ENCODE measurements at places on chromosomes 5 and 9. TPM values are rescaled to one million over a fixed set of nuclear protein-coding genes. Genes with fewer than 3 reads are reported as not detected.

DNA sequence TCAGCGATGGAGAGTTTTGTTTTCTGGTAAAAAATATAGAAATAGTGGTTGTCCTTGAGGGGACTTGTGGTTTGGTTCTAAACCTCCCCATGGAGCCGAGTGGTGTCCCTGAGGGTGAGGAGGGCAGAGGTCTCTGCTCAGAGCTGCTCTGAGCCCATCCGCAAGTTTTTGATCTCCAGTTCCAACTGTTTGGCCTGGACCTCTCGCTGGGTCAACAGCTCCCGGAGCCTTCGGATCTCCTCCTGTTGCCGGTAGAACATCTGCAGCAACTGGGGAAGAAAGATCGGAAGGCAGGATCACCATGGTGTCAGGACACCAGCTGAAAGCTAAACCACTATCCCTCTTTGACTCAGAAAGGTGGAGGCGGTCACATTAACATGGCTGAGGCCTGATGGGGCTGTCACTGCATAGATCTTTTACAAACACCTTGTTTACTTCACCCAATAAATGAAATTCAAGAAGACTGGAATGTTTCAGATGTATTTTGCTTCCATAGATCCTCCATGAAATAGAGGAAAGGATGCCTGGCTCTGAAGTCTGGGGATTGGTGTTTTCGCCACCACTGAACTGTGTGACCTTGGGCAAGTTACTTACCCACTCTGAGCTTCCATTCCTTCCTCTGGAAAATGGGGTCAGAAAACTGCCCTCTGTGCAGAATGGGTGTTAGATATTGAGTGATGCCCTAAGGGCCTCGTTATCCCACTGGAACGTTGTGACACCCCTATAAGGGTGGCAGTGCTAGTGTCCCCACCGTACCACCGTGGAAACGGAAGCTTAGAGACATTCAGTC lies 5.8 kb upstream of the TRIM14 start:
- DNase-seq = no peak

DNA sequence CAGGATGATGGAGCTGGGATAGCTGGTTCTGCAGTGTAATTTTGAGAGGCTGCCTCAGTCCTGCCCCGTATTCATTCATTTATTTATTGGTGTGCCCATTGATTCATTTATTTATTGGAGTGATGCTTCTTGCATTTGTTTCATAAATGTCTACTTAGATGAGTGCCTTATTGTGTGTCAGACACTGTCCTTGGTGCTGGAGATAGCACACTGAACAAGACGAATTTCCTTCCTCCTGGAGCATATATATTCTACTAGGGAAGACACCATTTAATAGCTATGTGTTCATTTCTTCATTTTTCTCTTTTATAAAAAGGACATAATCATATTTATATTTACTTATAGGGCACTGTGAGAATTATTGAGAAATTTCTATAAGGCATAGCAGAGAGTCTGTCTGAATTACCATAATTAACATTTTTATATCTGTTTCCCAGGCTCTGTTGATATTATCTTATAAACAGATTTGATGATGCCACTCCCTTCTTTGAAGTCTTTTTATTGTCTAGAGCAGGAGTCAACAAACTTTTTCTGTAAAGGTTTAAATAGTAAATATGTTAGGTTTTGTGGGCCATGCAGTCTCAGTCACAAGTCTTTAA lies 433.9 kb upstream of the ZNF608 start:
- DNase-seq = no peak

GRCh38 chr5:168073311-168073710 lies 218.1 kb upstream of the WWC1 start:
- no peak for DNase-seq

- DNase-seq = no peak
These were observed 8.8 kb upstream of the CEP72 start for GRCh38 chr5:603081-603998.

- DNase-seq = no peak
These were observed 127.1 kb downstream of the BNC2 start for GRCh38 chr9:16743375-16743774.

Gene CYLC2
- total RNA-seq = not detected

Gene SLC45A2
- 0.06 TPM for total RNA-seq

GRCh38 chr9:79428422-79428821 lies 143.3 kb upstream of the TLE4 start:
- no peak for DNase-seq

Gene OR13J1
- total RNA-seq = not detected

Gene BTNL8
- total RNA-seq = 0.22 TPM

Gene ZDHHC11B
- 0.25 TPM for total RNA-seq

GRCh38 chr9:134461426-134461982 lies 135.2 kb downstream of the RXRA start:
- DNase-seq = no peak

DNA sequence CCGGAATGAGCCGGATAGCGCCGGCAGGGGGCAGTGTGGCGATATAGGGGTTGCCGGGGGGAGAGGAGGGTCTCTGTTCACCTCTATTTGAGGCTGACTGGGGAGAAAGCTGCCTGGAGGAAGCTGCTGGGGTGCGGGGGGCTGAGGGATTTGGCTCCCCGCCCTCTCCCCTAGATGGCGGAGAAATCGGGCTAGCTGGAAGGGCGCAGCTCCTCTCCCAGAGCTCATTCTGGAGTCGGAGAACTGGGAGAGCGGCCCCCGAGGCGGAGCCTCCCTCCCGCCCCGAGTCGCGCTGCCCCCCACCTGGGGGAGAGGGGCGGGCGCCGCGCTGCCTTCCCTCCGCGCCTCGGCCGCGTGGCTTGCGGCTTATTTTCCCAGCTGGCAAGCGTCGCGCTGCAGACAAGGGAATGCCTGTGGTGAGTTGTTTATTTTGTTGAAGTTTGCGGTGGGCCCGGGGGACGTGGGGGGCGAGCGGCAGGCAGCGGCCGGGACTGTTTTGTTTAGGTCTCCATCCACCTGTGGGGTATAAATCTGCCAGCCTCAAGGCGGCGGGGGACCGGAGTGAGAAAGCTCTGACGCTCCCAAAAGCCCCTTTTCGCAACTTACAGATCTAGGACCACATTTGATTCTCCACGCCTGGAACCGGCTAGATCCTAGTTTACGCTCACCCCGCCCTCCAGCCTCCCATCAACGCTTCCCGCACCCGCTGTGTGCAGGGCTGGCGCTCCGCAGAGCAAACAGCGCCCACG lies 4.1 kb upstream of the RGMB start:
- peak; percentile 91 for DNase-seq

DNA sequence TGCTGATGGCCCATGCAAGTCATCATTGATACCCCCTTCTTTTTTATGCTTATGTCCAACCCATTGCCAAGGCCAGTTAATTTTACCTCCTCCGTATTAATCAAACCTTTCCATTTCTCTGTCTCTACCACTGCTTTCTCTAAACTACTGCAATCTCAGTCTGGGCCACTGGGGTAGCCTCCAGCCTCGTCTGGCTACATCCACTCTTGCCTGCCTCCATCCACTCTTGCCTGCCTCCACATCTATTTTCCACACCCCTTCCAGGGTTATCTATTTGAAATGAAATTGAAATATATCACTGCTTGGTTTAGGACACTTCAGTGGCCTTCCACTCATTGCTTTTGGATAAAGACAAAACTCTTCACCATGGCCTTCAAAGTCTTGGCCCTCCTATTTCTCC lies 425.3 kb upstream of the CLINT1 start:
- no peak for DNase-seq

GRCh38 chr9:34982361-34982760 lies 7.2 kb upstream of the DNAJB5 start:
- DNase-seq = no peak

DNA sequence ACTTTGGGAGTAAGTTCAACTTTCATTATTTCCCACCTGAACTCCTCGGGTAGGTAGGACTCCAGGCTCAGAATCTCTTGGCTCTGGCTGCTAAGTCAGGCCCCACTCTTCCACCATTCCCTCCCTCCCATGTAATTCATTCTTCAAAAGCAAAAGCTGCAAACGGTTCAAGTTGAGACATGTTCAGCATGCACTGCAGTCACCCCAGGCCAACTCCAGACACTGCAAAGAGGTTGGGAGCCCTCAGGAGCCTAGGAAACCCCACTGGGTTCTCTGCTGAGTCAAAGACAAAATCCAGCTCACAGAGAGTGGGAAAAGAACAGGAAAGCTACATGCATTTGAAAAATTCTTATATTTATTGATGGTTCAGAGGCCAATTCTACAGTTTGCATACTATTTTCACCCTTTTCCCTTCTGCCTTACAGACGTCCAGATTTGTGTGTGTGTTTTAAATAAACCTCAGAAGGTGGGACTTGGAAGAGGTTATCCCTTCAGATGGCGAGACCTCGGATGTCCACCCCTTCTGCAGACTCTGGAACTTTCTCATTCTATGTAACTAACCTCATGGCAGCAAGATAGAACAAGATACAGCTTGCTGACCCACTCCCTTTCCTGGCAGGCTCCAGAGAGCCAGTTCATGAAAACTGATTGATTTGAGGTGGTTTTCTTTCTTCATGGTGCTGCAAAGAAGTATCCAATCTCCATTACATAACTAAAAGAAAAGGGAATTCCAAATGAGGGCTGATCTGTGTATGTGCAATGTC lies 65.7 kb upstream of the EQTN start:
- no peak for DNase-seq

DNA sequence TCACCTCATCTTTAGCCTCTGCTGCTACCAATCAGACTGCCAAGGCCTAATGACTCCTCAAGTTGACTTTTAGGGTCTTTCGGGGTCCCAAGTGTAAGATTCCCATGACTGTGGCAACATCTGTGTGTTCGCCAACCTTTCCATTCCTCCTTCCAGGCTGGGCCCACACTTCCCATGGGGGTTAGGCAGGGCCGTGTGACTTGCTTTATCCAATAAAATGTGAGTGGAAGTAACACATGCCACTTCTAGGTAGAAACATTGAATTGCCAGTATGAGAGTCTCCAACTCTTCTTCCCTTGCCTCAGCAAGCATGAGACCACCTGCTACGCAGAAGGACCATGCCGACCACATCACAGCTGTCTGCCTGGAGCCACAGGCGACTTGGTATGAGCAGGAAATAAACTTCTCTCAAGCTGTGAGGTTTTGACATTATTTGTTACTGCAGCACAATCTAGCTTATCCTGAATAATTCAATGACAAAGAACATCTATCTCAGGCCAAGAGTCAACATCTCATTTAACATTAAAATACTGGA lies 190.4 kb upstream of the IER5L start:
- no peak for DNase-seq

GRCh38 chr5:82832445-82832844 lies 244.7 kb downstream of the TMEM167A start:
- no peak for DNase-seq

Gene C7
- not detected for total RNA-seq

DNA sequence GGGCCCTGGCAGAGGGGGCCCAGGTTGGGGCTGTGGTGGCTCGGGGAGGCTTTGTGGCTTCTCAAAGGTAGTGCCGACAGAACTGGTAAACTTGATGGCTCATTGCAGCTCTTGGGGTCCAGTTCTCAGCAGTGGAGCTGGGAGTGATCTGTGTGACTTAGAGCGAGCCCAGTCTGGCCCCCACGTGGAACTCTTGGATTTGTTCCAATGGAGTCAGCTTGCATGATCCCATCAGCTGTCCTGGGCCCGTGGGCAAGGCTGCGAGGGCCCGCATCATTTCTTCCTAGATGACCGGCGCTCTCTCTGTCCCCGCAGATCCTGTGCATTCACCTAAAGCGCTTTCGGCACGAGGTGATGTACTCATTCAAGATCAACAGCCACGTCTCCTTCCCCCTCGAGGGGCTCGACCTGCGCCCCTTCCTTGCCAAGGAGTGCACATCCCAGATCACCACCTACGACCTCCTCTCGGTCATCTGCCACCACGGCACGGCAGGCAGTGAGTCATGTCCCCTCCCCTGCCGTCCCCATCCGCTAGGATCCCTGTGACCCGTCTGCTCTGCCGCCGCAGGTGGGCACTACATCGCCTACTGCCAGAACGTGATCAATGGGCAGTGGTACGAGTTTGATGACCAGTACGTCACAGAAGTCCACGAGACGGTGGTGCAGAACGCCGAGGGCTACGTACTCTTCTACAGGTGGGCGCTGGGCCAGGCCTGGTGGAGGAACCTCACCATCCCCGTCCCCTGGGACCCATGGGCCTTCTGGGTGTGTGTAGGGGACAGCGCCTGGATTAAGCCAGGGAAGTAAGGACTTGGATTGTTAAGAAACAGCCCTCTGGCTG lies 39.2 kb downstream of the USP20 start:
- DNase-seq = no peak

Gene ORM1
- total RNA-seq = 1.5 TPM

GRCh38 chr9:114720086-114720676 lies 38.2 kb upstream of the TEX48 start:
- no peak for DNase-seq

GRCh38 chr5:132478366-132478871 lies 12.2 kb downstream of the IRF1 start:
- no peak for DNase-seq

DNA sequence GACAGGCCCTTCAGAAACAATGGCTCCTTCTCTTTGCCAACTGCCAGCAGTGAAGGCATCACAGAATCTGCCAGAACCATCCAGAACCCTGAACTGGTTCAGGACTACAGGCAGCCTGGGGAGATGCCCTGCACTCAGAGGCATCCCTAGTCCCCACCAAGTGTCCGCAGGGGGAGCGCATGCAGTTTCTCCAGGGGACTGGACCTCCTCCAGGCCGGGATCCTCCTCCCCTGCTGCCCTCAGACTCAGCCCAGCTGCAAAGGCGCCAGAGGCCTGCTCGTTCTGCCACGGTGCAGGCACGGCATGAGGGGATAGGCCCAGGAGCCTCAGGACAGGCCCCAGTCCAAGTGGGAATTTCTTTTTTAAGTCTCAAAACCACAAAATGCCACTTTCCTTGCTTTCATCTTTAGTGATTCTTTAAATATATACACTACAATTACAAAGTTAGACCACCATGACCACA lies 72.0 kb downstream of the SEMA4D start:
- no peak for DNase-seq

- no peak for DNase-seq
These were observed 62.4 kb upstream of the TAS2R1 start for GRCh38 chr5:9692576-9692975.

GRCh38 chr9:70285981-70286598 lies 27.3 kb downstream of the SMC5 start:
- DNase-seq = no peak

Gene ANKHD1
- total RNA-seq = 110 TPM

- no peak for DNase-seq
These were observed 23.5 kb downstream of the FAM114A2 start for GRCh38 chr5:154015071-154015693.

Gene WNT8A
- total RNA-seq = 0.25 TPM

Gene MYMK
- not detected for total RNA-seq

DNA sequence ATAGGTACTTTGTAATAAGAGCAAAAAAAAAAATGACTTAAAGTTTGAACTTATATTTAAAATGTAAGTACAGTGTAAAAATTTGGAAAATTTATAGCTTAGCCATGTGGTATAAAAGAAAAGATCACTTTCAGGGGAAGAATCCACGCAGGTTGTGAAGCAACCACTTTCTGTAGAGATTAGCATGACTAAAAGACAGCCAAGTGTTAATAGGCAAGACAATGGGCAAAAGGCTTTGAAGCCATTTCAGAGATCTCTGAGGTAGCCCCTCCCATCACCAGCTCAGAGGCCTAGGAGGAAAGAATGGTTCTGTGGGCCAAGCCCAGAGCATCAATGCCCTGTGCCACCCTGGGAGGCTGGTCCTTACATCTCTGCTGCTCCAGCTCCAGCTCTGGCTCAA lies 346.3 kb upstream of the CHD1 start:
- DNase-seq = no peak

Gene NOXA1
- 0.65 TPM for total RNA-seq
